Non-pigmented ciliary epithelial cell (primary cell): ENCODE measurements at places on chromosomes 12 and 14.
A peak's percentile ranks its signal among the peaks of the same experiment; 100 is the strongest.

DNA sequence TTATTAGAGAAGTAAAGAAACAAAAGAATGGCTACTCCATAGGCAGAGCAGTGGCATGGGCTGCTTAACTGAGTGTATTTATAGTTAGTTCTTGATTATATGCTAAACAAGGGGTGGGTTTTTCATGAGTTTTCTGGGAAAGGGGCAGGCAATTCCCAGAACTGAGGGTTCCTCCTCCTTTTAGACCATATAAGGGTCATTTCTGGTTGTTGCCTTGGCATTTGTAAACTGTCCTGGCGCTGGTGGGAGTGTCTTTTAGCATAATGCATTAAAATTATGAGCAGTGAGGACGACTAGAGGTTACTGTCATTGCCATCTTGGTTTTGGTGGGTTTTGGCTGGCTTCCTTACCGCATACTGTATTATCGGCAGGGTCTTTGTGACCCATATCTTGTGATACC is 40.1 kb downstream of the CCDC60 start:
- no peak for DNase-seq

- DNase-seq, result no peak
These were observed 107.0 kb downstream of the PTCSC3 start for GRCh38 chr14:36069535-36069900.

GRCh38 chr12:50597200-50598195 is 92.7 kb downstream of the DIP2B start:
- DNase-seq, result peak; percentile 63

GRCh38 chr14:61380984-61381383 is 59.6 kb downstream of the PRKCH start:
- no peak for DNase-seq

DNA sequence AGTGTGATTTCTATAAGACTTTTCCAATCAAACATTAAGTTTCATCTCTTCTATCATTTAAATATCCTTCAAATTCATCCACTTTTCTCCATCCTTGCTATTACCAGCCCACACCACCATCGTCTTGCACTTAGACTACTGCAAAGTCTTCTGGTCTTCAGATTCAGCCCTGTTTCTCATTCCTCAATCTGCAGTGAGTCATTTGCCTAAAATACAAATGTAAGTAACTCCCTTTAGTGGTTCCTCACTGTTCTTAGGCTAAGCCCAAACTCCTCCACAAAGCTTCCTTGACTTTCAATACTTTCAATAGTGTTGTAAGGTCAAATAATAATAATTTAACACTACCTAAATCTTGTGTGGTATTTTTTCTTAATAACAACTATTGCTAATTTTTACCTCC is 83.3 kb downstream of the PLEKHG7 start:
- no peak for DNase-seq

GRCh38 chr14:68968721-68969120 is 10.4 kb downstream of the ACTN1 start:
- DNase-seq, result no peak

GRCh38 chr14:46887144-46887543 is 235.6 kb upstream of the RPL10L start:
- DNase-seq, result no peak

GRCh38 chr12:52614381-52615207 is 3.8 kb downstream of the KRT73 start:
- no peak for DNase-seq

DNA sequence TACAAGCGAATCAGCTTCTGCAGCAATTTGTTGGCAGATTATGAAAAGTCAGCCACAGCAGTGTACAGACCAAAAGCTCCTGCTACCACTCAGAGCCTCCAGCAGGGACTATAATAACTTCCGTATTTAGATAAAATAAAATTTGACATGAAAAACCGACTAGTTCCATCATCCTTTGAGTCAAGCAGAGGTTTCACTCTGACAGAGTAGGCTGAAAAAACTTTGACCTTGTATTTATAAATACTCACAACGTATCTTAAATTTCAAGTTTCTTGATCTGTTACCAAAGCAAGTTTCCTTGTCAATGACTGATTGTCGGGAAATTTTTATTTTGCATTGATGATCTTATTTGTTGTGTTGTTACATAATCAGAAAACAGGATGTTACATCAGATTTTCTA is 283.4 kb downstream of the DAD1 start:
- no peak for DNase-seq

DNA sequence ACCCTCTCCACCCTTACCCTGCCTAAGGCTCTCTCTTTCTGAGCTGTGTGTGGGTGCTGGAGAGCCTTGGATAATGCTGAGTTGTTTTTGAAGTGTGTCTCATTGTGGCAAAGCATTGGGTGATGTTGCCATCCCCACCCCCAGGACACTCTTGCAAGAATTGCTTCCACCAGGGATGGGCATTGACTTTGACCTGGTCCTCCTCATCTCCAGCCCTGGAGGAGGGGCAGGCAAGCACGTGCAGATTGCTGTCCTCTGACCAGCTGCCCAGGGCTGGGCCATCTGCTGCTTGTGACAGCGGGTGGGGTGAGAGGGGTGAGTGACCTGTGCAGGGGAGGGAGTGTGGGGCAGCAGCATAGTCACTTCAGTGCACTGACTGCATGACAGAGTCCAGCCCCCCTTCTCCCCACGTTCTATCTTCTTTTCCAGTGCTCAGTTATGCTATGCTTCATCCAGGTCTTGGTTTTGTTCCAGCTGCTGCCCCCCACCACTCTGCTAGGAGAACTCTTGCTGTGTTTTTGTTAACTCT is 26.2 kb downstream of the SUSD6 start:
- no peak for DNase-seq

DNA sequence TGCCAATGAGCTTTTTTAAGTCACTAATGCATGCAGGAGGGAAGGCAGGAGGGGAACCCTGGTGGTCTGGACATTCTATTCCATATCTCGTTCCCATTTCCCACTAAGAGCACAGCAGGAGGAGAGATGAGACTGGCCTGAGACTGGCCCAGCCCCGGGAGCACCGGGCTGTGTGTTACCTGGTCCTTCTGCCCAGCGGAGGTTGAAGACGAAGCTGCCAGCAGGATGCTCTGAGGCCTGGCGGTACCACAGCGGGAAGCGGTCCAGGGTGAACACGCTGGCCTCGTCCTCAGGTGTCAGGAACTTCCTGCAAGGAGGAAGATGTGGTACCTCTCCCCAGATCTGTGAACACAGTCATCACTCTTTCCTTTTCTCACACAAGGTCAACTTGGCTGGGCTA is 23.9 kb downstream of the LRTM2 start:
- DNase-seq, result no peak

- no peak for DNase-seq
These were observed 14.8 kb downstream of the GDF11 start for GRCh38 chr12:55757701-55758100.

- DNase-seq, result no peak
These were observed 473.0 kb downstream of the RAD51B start for GRCh38 chr14:68292441-68293215.

GRCh38 chr14:81771651-81772275 is 238.1 kb upstream of the SEL1L start:
- DNase-seq, result no peak

- DNase-seq, result no peak
These were observed 69.7 kb downstream of the SVOP start for GRCh38 chr12:108950991-108951739.
